ENCODE measurements at places on chromosomes 12 and 14.

DNA sequence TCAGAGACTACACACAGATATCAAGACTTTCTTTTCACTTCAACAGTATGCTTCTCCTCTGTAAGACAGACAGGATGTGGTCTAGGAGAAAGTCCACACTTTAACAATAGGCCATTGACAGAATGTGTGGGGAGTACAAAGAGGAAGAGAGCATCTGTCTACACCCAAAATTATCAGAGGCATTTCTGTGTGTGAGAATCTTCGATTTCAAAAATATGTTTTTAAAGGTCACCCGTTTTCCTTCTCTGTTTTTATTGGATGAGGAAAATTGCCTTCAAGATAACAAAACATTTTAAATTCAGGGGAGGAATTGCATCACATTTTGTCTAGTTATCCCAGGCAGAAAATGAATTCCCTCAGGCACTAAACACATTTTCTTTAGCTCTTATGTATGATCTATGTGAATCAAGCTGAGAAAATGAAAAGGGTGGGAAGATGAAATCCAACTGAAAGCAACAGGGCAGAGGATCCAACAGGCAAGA lies 16.4 kb downstream of the NAV3 start:
- no peak for DNase-seq

DNA sequence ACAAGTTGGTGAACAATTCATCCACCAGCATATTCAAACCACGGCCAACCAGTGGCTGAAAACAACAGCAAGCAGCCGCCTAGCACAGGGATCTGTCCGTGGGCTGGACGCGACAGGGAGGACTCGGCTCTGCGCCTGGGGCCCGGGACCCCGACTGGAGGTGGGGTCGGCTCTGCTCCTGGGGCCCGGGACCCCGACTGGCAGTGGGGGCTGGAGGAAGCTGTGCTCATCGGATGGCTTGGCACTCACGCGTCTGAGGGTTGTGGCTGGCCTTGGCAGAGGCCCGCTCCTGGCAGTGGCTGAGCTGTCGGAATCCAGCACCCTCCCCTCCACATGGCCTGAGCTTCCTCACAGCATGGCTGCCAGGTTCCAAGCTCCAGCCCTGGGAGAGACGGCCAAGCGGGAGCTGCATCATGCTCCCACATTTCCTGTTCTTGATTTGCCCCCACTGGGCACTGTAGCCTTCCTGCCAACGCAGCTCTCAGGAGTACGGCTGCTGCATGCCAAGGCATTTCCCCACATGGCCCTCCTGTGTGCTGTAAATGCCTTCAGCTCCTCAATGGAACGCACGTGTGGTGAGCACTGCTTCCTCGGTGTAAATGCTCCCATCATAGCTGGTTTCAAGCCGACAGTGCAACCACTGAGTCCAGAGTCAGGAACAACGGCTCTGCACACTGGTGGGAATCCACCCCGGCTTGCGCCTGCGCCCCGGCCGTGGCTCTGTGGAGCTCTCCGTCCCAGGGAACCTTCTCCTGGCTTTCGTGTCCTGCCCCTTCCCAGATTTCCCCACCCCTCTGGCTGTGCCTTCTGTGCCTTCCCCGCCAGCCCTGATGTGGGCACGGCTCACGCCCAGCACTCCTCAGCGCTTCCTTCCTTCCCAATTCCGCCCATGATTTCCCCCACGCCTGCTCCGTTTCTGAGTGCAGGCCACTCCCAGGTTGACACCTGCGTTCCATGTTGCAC lies 7.3 kb upstream of the GALNT9 start:
- no peak for DNase-seq

DNA sequence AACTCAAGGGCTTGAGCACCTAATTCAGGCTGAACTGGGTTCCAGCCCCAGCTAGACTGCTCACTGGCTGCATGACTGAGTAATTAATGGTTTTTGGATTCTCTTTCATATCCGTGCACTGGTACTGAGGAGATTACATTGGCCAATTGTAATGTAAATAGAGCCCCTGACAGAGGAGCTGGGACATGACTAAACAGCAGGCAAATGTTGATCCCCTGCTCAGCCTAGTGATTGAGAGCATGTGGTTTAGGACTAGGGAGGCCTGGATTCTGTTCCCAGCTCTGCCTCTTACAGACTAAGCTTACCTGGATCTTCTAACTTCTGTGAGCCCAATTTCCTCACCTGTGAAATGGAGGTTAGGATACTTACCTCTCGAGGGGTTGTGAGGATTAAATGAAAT lies 204.3 kb downstream of the ESR2 start:
- DNase-seq, result no peak

DNA sequence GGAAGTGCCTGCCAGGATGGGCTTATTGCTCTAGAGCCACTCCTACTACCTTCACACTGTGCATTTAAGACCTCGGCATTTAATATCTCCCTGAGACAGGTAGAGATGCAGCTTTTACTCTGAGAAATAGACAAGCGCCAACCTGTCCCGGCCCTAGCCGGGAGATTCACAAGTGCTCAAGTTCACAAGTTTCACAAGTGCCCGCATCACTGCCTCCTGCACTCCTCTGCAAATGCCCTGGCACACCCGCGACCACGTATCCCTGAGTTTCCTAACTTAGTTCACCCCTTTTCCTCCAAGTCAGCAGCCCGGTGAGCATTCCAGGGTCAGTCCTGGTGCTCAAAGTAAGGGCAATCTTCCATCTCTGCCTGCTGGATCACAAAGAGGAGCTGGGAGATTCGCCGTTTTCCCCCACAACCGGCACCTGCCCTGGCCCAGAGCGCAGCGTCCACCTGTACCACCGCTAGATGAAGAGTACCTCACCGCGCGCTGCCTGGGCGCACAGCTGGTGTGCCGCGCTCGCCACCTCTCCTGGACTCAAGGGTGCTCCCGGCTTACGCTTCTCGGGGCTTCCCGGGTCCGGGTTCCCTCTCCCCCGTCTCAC lies 5.0 kb upstream of the SLC38A4 start:
- no peak for DNase-seq

- DNase-seq, result no peak
Measured at GRCh38 chr12:109539508-109539907, 33.8 kb downstream of the MMAB start.

DNA sequence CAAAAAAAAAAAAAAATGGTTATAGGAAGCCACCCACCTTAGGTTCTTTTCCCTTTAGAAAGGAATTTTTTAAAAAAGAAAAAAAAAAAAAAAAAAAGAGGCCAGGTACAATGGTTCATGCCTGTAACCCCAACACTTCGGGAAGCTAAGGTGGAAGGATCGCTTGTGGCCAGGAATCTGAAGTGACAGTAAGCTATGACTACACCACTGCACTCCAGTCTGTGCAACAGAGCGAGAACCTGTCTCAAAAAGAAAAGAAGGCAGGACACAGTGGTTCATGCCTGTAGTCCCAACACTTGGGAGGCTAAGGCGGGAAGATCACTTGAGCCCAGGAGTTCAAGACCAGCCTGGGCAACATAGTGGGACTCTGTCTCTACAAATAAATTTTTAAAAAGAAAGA lies 36.0 kb downstream of the SPTLC2 start:
- DNase-seq, result no peak

GRCh38 chr12:13435235-13435933 lies 238.9 kb downstream of the EMP1 start:
- DNase-seq, result no peak

DNA sequence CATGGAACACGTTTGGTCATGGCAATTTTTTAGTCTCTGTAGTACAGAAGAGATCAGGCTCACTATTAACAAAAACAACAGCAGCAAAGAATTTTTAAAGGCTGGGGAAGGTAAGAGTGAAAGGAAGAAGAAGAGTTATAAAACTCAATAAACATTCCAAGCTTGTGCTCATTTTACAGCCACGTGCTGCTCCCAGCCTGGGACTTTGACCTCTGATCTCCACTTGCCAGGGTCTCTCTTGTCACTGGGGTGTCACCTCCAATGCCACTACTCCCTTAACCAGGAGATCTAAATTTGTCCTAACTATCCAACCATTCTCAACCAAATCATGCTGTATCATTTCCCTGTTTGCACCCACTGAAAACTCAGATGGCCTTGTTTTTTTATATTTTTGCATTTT lies 605.1 kb downstream of the VRK1 start:
- no peak for DNase-seq

DNA sequence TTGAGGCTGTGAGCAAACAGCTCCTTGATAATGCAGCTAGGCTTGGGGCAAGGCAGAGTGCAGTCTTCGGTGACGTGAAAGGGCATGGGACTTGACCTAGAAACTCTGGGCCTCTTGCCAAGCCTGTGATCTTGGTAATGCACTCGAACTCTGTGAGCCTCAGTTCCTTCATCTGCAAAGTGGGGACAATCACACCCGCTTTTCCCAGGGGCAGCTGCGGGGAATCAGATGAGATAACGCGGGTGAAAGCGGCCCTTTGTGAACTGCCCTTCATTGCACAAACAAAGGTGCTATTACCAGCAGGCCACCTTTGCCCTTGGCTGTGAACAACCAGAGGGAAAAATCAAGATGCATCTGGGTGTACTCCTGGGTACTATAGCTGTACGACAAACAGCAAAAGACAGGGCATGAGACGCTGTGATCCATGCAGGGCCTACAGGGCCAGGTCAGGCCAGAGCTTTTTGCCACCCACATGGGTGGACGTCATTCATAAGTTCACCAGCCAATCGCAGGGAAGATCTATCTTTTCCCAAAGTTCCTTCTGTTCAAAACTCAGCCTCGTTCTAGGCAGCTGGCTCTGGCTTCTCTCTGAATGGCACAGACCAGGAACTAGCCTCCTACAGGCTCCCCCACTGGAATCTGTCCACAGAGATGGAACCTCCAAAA lies 3.2 kb downstream of the MSI1 start:
- DNase-seq, result no peak

DNA sequence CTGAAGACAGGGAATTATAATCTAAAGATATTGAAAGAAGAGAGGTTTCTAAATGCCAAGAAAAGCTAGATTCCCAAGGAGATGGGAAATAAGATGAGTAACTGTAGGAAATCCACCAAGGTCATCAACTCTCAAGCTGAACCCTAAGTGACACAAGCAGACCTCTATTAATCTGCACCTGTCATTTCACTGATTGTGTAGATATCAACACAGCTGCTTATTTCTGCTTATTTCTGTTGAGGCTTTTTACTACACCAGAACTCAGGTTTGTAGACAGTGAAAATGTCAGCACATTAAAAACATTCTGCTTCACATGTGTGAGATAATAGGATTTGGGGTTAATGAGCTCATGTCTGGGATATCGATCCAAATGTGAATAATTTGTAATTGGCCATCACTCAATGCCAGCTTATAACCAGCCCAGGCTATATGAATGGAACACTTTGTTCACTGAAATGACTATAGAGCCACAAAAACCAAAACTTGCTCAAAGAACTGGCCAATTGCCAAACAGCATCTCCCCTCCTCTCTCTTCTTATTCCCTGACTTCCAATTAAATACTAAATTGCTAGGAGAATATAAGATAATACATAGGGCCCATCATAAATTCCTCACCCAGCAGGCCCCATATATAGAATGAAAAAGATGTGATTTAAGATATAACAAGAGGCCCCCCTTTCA lies 188.7 kb upstream of the ARID2 start:
- DNase-seq, result no peak

GRCh38 chr12:1350934-1351240 lies 243.5 kb downstream of the FBXL14 start:
- no peak for DNase-seq

GRCh38 chr12:117143008-117143532 lies 43.9 kb upstream of the TESC start:
- no peak for DNase-seq

GRCh38 chr12:11568762-11569478 lies 80.6 kb upstream of the ETV6 start:
- DNase-seq, result no peak

DNA sequence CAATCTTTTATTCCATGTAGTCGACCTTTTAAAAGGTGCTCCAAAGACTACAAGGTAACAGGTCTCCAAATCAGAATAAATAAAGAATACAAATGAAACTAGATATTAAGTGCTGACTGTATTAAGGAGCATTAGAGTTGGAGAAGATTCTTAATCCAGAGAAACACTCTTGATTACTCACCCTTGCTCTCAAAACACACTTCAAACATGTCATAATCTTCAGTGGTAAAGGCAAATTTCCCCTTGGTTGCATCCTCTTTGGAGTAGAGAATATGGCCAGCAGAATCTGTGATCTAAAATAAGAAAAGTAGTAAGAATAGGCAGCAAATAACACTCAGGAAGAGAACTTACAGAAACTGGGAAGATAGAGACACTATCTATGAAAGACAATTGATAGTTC lies 24.6 kb downstream of the TMED10 start:
- DNase-seq, result no peak

- no peak for DNase-seq
Measured at GRCh38 chr12:54662026-54662425, 13.9 kb upstream of the DCD start.

GRCh38 chr14:95541932-95542930 lies 7.4 kb downstream of the GLRX5 start:
- no peak for DNase-seq

GRCh38 chr14:25086821-25087396 lies 37.0 kb upstream of the STXBP6 start:
- no peak for DNase-seq

DNA sequence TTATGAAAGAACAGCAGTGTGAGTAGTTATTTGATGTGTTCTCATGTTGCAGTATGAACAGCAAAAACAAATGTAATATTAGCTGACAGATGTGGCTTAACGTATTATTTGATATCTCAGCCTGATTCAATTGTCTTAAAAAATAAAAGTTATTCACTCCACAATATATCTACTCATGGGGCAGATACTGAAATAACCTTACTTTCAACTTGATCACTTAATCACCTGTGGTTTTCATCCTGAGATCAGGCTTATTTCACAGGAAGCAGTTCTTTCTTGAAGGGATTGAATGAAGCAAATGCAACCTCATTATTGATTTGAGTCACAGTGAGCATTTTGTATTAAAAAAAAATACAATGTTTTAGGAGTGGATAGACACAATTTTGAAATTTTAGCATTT lies 90.3 kb downstream of the AKAP6 start:
- DNase-seq, result no peak

DNA sequence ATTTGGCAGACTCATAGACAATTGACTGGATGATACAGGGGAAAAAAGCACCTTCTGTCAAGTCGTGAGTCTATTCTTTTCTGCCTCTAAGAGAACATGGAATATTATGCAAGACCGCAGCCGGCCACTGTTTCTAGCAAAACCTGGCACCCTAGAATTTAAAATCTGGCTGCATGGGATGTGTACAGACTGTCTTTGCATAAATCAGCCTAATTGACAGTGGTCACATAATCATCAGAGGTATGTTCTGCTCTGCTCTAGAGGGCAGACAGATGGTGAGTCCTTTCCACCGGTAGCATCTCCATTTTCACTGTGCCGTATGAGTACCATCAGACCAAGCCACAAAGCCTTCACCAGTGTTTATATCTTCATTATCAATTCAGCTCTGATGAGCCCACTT lies 80.6 kb downstream of the KCNK10 start:
- DNase-seq, result no peak

- DNase-seq, result no peak
Measured at GRCh38 chr12:65648461-65648860, 175.8 kb upstream of the HMGA2 start.

GRCh38 chr12:50665609-50666008 lies 98.3 kb upstream of the ATF1 start:
- no peak for DNase-seq

GRCh38 chr12:104083769-104084475 lies 19.6 kb downstream of the HCFC2 start:
- DNase-seq, result peak; percentile 15

- DNase-seq, result no peak
Measured at GRCh38 chr12:25458047-25458552, 95.0 kb downstream of the LMNTD1 start.

All from stimulated activated CD4-positive, alpha-beta T cell treated with anti-CD3 and anti-CD28 coated beads, Interleukin-12 subunit alpha, Interleukin-12 subunit beta, amount 100 ng/mL, for 24 hours (primary cell).